ENCODE measurements at places on chromosomes 6 and 20. TPM values are rescaled to one million over a fixed set of nuclear protein-coding genes. Genes with fewer than 3 reads are reported as not detected.

Gene ADGB
- not detected for total RNA-seq

Gene NHLRC1
- 1.8 TPM for total RNA-seq

Gene PCK1
- total RNA-seq: 0.13 TPM

Gene SLC35F1
- total RNA-seq: not detected

Gene NMBR
- not detected for total RNA-seq

Gene LRP11
- 36.5 TPM for total RNA-seq

Gene SERPINB6
- 140 TPM for total RNA-seq

Gene PHACTR1
- total RNA-seq: not detected

Gene LY6G6C
- 0.23 TPM for total RNA-seq

Gene AGPAT1
- 32.4 TPM for total RNA-seq

Gene FBXO5
- total RNA-seq: 20.3 TPM

Gene CPXM1
- total RNA-seq: not detected

Gene DEFB128
- total RNA-seq: not detected

Gene HLA-DQA1
- not detected for total RNA-seq

Gene SLC22A16
- total RNA-seq: not detected

Gene PNPLA1
- total RNA-seq: not detected

Gene HLA-DMA
- total RNA-seq: 2.6 TPM

Gene KCNK15
- 0.79 TPM for total RNA-seq

Gene REM1
- 0.68 TPM for total RNA-seq

Gene SCRT2
- total RNA-seq: not detected

Gene WFDC10B
- total RNA-seq: not detected

Gene BTN2A1
- total RNA-seq: 19.1 TPM
